ENCODE measurements at places on chromosomes 5 and 9.
A peak's percentile ranks its signal among the peaks of the same experiment; 100 is the strongest.

- no peak for DNase-seq
Observed at GRCh38 chr9:88529496-88529895, 5.5 kb upstream of the NXNL2 start.

GRCh38 chr5:121853850-121854249 is 2.2 kb downstream of the FTMT start:
- DNase-seq = no peak

GRCh38 chr9:4137681-4138099 is 162.2 kb downstream of the GLIS3 start:
- DNase-seq = no peak

- DNase-seq = no peak
Observed at GRCh38 chr5:137019229-137019628, 479.9 kb downstream of the SPOCK1 start.

GRCh38 chr9:122816163-122816867 is 12.1 kb downstream of the PDCL start:
- no peak for DNase-seq

DNA sequence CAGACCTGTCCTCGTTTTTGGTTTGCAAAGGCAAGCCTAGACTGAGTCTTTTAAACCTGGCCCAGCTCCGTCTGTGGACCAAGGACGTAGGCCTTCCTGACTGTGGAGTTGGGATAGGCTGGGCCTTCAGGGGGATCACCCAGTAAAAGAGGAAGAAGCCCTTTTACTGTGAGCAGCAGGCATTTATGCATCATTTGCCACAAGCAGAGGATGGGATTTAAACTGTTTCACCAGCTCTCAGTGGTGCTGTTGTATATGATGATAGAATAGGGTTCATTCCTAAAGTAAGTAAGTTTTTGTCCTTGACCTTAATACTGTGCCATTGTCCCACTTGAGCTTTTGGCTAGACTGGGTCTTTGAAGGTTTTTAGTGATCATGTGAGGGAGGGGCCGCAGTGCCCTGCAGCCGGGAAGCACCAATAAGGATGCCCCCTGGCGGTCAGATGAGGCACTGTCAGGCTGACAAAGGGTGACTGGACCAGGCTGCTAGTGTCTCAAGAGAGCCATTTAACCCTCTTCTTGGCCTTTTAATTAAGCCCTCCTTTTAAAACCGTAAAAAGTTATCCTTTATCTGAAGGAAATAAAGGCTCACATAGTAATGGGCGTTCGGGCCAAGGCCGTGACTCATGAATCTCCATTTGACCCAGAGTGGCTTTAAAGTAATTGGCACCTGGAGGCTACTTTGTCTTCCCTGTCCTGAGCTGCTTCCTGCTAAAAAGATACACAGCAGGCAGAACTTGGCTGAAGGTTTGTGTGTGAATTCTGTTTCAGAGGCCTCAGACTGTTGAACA is 74.0 kb downstream of the UBAP1 start:
- peak; percentile 79 for DNase-seq

- no peak for DNase-seq
Observed at GRCh38 chr9:13939701-13940490, 374.0 kb downstream of the NFIB start.

DNA sequence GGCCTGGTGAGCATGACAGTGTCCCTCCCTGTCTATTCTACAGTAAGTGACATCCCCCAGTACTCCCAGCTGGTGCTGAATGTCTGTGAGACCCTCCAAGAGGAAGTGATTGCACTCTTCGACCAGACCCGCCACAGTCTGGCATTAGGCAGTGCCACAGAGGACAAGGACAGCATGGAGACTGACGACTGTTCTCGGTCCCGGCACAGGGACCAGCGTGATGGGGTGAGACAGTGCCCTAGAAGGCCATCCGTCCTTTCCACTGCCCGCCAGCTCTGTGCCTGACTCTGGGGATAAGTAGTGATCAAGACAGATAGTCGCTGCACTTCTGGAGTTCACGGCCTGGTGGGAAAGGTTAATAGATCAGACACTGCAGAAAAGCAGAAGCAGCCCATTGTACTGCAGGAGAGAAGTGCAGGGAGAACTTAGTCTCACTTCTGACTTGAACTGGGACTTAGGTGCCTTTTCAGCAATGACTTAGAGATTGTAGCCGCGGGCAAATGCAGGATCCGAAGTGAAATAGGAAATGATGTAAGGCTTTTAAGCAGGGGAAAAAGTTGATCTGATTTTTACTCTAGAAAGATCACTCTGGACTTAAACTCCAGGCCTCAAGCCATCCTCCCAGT is 28.4 kb downstream of the SH3GLB2 start:
- DNase-seq = no peak

- peak; percentile 5 for DNase-seq
Observed at GRCh38 chr9:121620777-121621449, 30.5 kb upstream of the DAB2IP start.

DNA sequence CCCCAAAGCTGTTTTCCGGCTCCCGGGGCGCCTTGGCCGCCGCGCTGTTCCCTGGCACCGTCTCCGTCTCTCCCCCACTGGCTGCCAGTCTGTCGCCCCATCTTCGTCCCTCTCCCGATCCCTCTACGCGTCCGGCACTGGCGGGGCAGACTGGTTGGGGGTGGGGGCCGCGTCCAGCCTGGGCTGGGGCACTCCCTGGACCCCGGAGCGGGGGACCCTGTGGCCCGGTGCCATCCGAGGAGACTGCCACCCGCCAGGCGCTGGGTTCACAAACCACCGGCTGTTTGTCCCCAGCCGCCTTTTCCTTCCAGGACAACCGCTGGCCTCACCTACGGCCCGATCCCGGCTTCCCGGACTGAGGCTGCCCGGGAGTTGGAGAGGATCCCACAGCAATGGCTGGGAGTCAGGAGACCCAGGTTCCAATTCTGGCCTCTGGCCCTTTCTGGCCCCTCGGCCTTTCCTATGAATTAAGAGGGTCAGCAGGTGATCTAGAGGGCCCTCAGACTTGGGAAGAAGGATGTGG is 1.0 kb upstream of the FIBCD1 start:
- DNase-seq = no peak

GRCh38 chr5:131288328-131288727 is 24.5 kb downstream of the CDC42SE2 start:
- DNase-seq = no peak

GRCh38 chr9:115461280-115461679 is 343.3 kb upstream of the TNC start:
- DNase-seq = no peak

- DNase-seq = no peak
Observed at GRCh38 chr5:65103756-65104440, 335.2 kb downstream of the CWC27 start.

DNA sequence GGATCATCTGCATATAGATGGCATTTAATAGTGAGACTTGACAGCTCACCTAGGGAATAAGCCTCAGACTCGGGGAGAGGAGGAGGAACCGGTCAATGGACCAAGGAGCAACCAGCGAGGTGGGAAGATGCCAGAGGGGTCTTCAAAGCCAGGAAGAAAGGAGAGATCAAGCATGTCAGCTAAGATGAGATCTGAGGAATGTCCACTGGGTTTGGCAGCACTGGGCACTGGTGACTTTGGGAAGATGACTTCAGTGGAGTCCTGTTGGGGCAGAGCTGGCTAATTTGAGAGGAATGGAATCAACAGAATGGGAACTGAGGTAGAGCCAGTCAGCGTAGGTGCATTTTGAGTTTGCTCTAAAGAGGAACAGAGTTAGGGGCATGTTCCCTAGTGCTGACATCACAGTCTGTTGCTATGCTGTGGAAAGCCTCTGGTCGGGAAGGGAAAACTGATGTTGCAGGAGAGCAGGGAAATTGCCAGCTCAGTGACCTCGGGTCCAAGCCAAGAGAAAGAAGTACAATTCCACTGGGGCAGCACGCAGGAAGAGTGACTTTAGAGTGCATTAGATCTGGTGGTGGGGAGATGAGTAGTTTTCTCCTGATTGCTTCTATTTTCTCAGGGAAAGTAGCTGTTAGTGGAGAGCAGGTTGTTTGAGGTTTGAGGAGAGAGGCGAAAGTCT is 56.9 kb downstream of the ZNF618 start:
- DNase-seq = no peak

DNA sequence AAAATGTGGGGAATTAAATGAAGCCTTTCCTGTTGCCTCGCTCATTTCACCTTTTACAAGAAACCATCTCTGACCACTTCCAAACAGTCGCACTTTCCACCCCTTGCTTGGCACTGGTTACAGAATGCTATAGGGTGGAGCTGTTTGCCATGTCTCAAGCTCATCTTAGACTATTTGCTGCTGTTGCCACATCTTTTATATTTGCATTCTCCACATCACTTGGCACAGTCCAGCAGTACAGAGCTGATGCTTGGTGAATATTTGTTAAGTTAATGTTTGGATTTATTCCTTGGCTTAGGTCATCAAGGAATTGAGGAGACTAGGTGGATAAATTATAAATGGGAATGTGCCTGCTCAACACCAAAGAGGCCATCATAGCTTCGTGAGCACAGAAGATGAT is 53.2 kb downstream of the GNA14 start:
- DNase-seq = no peak

- no peak for DNase-seq
Observed at GRCh38 chr5:73218552-73219171, 45.7 kb downstream of the TMEM174 start.

DNA sequence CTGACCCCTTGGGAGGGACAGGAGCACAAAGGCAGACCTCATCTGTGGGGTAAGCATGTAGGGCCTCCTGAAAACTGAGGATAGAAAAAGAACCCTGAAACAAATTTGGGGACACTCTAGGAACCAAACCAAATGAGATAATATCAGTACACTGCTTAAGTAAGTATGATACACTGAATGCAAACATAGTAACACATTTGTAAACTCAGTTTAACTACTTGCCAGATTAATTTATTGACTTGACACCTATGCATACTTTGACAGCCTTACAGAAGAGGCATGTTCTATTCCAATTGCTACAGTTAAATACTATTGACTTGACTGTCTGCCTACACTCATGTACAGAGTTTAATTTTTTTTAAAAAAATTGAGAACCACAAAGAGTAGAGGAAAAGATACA is 1070.8 kb upstream of the SEMA6A start:
- DNase-seq = no peak

- DNase-seq = no peak
Observed at GRCh38 chr5:137254119-137255090, 244.7 kb downstream of the SPOCK1 start.

DNA sequence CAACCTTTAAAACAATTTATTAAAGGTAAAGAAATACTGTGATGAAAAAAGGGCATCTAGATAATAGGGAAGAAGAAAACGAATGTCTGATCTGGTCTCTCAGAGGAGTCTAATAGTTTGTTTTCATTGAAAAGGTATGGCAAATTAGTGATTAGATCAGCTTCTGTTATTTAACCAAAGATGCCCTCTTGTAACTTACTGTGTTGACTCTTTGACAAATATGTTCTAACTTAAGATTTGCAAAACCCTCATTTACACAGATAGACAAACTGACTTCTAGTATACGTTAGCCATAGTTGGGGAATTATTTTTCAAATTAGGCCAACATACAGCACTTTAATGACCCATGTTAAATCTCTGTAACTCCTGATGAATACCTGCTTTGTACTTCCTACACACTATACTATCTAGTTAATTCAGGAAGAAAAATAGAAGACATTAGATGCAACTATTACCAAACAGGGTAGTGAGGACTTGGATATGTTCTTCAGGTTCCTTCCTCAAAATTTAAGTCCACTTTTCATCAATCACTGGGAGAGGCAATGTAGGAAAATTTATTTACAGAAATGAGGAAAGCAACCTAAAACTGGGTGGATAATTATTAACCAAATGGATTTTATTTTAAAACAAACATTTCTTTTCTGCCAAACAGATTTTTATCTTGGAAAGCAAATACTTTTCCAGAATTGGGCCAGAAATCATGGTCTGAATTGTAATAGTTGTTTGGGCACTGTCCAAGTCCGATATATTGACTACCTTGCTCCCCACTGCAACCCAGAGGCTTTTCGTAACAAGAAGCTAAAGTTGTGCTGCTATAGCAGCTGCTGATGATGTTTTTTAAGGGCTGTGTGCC is 66.4 kb upstream of the PPP2R2B start:
- no peak for DNase-seq

DNA sequence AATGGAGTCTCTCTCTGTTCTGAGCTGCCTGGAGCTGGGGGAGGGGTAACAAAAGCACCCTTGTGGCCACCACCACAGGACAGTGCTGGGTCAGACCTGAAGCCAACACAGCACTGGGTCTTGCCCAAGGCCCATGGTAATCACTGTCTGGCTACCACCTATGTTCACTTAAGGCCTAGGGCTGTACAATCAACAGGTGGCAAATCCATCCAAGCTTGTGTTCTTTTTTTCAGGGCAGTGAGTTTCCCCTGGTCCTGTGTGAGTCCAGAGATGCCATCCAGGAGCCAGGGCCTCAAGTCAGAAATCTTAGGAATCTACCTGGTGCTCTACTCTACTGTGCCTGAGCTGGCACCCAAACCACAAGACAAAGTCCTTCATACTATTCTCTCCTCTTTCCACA is 20.1 kb upstream of the OTP start:
- DNase-seq = no peak

- no peak for DNase-seq
Observed at GRCh38 chr9:124602632-124603031, 95.4 kb upstream of the NR5A1 start.

GRCh38 chr9:97373331-97373730 is 38.6 kb upstream of the TDRD7 start:
- DNase-seq = no peak

DNA sequence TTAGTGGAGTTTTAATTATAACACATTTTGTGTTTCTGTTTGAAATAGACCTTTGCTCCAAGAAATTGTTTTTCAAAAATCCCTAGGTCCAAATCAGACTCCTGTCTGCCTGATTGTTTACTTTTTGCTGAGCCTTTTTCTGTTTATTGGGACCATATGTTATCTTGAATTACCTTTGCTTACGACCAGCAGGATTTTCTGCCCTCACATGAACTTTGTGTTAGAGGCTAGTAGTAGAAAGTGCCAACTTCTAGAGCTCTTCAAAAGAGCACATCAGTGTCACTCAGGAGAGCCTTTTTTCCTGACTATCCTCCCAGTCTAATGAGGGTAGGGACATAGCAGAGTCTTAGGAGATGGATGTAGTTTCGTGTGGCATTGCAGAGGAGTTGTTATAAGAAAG is 10.2 kb downstream of the RECK start:
- DNase-seq = no peak

DNA sequence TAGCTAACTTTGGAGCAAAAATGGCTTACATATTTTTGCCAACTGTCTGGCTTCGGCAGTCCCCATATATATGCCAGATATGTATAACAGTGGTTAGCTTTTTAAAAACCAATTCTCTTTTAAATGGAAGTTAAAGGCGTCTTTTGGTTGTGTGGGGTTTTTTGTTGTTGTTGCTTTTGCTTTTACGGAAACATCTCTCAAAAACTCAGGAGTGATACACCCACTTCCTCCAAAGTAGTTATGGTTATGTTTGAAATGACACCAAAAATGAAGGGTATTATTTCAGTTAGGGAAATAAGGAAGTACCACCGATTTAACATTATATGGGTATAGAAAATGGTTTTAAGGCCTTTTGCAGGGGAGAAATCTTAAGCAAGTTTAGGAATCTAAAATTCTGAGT is 2.3 kb downstream of the CNOT8 start:
- DNase-seq = no peak

GRCh38 chr5:116382032-116382873 is 192.4 kb downstream of the SEMA6A start:
- DNase-seq = no peak
